ENCODE measurements at places on chromosomes 6 and 20. TPM values are rescaled to one million over a fixed set of nuclear protein-coding genes. Genes with fewer than 3 reads are reported as not detected.

The CD109 gene
- 26.7 TPM for total RNA-seq

The PRR18 gene
- 0.17 TPM for total RNA-seq

The TAF4 gene
- 23.6 TPM for total RNA-seq

The GABRR2 gene
- total RNA-seq: 0.20 TPM

The SLC22A2 gene
- not detected for total RNA-seq

The HTR1B gene
- not detected for total RNA-seq

The KIAA1755 gene
- 0.14 TPM for total RNA-seq

The PKIB gene
- total RNA-seq: 0.66 TPM

The ZNF165 gene
- total RNA-seq: 1.3 TPM

Measured in A549 treated with CpdA at 1 μM for 4 hours (cell line).